ENCODE measurements at places on chromosomes 3 and 15.

GRCh38 chr3:34034840-34035239, 236.4 kb downstream of the PDCD6IP start:
- no peak for DNase-seq

GRCh38 chr3:195811756-195812155, at the start of gene MUC4:
MUC4 (minus strand) TSS chr3:195811929; CDS start chr3:195811817, 112 bp downstream.
- DNase-seq: no peak

- no peak for DNase-seq
Measured at GRCh38 chr3:106365061-106365691, 496.4 kb upstream of the CBLB start.

DNA sequence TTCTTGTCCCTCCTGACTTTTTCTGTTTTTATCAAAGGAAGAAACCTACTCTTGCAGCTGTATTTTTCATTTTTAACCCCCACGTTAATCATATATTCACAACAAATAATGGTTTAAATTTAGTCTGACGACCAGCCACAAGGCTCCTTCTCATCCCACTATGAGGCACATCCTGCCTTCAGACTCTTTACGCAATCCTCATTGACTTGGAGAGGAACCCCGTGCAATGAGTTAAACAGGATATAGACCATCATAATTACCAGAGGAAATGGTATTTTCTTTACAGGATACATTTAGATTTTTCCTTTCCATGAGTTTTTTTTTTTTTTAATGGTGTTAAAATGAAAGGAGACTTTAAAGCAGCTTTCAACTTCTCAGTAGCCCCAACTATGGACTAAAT, 68.5 kb downstream of the WWTR1 start:
- no peak for DNase-seq

DNA sequence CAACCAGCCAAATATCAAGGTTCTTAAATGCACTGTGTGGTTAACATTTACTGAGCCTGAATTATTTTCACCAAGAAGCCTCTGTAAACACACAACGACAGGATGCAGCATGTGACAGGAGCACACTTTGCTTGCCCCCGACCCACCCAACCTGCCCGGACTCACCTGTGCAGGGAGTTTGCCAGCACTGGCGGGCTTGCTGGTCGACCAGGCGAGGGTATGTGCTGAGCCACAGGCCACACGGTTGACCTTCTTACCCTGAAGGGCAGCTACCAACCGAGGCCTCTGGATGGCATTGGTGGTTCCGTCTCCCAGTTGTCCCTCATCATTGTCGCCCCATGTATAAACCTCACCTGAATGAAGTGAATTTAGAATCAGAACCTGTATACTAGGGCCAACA, 25.7 kb upstream of the OCA2 start:
- DNase-seq: no peak

- DNase-seq: no peak
Measured at GRCh38 chr3:72839057-72839456, 9.2 kb downstream of the SHQ1 start.

GRCh38 chr3:132682201-132682600, 22.1 kb downstream of the UBA5 start:
- no peak for DNase-seq

DNA sequence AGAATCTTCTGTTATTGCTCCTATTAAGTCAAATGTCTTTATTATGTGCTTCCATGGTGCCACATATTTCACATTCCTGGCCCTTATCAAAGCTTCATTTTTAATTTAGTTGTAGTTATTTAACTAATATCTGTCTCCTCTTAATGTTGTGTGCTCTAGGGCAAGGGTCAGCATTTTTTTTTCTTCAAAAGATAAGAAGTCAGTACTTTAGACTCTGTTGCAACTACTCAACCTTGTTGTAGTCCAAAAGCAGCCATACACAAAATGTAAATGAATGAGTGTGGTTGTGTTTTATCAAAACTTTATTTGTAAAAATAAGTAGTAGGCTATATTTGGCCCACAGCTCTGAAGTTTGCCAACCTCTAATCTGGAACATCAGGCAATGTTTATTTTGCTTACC, 394.7 kb upstream of the CBLB start:
- DNase-seq: no peak

GRCh38 chr3:53375019-53375418, 27.7 kb upstream of the DCP1A start:
- DNase-seq: peak; percentile 61

- no peak for DNase-seq
Measured at GRCh38 chr3:38038447-38038911, 529 bp upstream of the DLEC1 start.

DNA sequence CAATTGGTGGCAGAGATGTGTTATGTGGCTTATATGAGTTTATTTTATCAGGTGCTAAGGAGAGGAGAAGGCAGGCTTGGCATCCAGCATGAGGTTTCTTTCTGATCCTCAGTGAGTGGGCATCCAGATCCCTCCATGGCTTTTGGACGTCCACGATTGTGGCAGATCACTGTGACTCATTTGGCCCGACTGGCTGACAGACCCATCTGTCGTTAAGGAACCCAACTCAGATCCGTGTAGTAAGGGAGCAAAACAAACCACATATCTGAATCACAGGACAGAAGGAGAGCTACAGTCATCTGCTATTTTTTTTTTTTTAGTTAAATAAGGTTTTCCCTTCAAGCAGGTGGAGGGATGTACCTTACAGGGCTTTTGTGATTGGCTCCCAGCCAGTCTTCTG, 197.0 kb upstream of the KCNH8 start:
- DNase-seq: no peak

DNA sequence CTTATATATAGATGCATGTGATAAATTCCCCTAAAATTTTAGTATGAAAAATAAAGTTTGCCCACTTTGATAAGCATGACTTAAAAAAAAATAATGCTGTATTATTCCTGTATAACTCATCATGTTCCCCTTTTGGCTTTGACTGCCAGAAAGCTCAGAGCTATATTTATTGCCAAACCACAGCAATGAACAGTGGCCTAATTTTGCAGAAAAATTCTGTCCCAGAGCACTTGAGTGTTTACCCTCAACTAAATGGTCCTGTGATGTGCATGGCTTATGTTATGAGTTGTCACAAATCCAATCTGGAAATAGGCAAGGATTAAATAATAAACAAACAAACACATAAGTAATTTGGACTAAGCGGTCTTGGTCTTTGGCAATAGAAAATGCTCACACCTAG, 276.7 kb downstream of the SLC9A9 start:
- DNase-seq: no peak

GRCh38 chr15:49038382-49038781, 7.9 kb downstream of the SECISBP2L start:
- no peak for DNase-seq

GRCh38 chr15:76945494-76946093, 14.0 kb downstream of the RCN2 start:
- DNase-seq: no peak

GRCh38 chr3:89314454-89315098, 207.2 kb downstream of the EPHA3 start:
- no peak for DNase-seq

DNA sequence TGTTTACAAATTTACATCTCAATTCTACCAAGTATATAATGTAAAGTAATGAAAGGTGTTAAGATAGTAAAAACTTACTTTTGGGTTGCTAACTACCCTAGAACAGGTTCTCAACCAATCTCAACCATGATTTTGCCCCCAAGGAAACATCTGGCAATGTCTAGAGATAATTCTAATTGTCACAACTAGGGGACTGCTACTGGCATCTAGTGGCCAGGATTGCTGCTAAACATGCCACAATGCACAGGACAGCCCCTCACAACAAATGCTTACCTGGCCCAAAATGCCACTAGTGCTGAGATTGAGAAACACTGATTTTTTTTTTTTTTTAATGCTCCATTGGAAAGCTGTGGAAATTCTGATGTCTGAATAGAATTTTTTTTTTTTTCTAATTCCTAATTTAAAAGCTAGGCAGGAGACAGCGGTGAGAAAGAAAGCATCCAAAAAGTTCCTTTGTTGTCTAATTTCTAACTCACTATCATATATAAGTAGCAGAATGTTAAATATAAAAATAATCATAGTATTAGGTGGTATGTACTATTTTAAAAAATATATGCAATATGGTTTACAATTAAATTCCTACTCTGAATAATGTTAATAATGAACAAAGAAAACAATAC, 81.5 kb downstream of the TJP1 start:
- no peak for DNase-seq

GRCh38 chr3:121126033-121126706, 218.2 kb downstream of the STXBP5L start:
- DNase-seq: no peak

DNA sequence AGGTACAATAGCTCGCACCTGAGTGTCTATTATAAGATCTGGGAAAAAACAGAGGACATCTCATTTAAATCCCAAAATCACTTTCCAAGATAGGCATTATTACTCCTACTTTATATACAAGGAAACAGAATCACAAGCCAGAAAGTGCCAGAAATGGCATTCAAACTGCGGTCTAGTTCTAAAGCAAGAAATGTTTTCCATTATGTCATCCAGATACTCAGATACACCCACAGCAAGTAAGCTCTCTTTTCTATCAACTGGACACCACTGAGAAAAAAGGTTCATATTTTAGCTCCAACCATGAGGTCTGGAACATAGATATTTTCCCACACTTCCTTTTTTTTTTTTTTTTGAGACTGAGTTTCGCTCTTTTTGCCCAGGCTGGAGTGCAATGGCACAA, 8.1 kb downstream of the SLC33A1 start:
- DNase-seq: no peak

DNA sequence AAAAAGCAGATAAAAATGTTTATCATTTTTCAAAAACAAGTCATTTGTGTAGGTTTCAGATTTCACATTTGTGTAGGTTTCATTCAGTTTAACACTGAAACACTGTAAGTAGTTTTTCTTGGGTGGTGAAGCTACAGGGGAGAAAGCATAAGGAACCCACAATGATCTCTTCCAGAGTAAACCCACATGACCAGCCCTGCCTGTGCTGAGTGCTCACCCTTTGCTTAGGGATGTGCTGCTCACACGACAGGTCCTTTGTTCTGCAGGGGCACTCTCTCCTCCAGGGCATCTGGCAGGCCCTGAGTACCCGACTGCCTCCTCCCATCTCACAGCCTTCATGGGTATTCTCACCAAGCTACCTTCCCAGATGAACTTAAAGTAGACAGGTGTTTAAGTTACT, 28.9 kb downstream of the ZXDC start:
- no peak for DNase-seq

DNA sequence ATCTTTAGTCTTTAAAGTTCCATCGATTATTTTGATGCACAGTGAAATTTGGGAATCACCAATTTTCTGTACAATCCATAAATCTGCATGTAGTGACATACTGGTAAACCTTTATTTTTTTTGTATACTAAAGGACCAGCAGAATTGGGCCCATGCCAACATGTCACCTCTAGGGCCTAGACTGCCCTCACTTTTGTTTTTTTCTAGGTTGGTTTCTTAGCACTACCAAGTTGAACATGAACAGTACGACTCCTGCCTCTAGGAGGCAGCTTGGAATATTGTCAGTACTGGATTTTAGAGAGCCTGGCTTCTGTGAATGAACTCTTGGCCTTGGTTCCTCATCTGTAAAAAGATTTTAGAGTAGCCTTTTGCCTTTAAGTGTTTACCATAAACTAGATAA, 32.3 kb downstream of the NKIRAS1 start:
- DNase-seq: no peak

- no peak for DNase-seq
Measured at GRCh38 chr15:85276508-85276907, 103.9 kb upstream of the AKAP13 start.

- no peak for DNase-seq
Measured at GRCh38 chr15:79053894-79054293, 36.7 kb downstream of the RASGRF1 start.

DNA sequence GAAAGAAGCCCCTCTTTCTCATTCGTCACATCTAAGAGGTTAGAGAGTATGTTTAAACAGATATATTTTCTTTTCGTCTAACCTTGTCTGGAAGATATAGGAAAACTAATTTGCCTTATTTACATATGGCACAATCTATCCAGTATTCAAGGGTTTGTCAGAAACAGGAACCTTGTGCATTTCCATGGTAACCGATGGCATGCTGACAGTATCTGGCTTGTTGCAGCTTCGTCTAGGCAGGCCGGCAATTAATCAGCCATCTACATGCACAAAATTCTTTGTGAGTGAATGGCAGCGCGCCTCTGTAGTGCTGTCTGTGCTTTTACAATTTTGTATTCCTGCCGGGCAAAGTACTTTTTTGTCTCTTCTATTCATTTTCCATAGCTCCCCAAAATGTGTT, 294.0 kb upstream of the SOX2 start:
- no peak for DNase-seq

GRCh38 chr3:133833267-133833666, 27.7 kb downstream of the SRPRB start:
- no peak for DNase-seq

GRCh38 chr3:30292192-30292893, 314.1 kb upstream of the TGFBR2 start:
- DNase-seq: no peak

DNA sequence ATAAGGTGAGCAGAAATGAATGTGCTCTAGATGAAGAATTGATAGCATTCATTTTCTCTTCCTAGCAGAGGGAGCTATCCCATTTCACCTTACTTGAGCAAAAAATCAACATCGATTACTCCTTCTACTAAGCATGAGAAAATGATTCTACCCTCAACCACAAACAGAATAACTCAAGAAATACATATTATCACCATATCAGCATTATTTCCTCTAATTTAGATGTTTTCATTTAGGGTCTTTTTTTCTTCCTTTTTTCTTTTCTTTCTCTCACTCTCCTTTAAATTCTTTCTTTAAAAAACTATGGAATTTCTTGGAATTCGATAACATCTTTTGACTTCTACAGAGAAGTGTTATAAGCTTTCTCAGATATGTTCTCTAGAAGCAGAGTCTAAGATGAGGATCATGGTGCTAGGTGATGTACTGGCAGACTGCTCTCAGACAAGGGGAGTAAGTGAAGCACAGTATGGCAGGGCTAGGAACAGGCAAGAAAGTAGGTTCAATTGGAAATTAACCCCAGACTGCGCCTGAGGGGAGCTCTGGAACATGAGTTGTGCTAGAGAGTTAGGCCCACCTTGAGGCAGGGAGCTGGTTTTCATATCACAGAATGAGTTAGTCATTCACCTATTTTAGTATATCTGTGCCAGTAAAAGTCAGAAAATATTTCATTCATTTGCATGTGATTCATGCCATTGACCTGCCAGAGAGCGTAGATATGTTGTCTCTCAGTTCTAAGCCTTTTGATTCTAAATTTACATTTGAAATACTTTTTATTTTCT, 279.2 kb upstream of the KCNH8 start:
- DNase-seq: no peak

DNA sequence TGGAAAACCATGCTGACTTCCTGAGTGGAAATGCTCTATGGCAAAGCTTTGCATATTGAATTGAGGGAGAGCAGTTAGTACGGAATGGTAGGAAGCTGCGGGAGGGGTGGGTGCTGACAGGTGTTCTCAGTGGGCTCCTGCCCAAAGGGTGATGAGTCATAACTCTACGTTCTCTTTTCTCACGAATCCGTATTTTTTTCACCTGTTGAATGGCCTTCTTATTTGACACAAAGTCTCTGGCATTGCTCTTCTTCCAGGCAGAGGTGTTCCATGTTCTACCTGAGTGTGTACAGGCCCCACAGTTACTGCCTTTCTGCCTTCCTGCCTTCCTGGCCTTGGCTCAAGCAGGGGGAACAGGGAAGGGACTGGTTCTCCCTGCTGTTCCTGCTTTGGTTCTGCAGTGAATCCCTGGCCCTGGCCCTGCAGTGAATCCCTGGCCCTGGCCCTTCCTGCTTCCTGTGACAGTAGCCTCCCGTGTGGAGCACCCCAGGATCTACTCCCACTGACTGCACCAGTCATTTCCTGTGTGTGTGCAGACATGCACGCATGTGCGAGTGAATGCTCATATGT, 31.9 kb downstream of the TRAK1 start:
- no peak for DNase-seq

Measured in DND-41 (cell line).